Mesenchymal stem cell (in vitro differentiated cells and primary cell): ENCODE measurements at places on chromosomes 2 and 18.

DNA sequence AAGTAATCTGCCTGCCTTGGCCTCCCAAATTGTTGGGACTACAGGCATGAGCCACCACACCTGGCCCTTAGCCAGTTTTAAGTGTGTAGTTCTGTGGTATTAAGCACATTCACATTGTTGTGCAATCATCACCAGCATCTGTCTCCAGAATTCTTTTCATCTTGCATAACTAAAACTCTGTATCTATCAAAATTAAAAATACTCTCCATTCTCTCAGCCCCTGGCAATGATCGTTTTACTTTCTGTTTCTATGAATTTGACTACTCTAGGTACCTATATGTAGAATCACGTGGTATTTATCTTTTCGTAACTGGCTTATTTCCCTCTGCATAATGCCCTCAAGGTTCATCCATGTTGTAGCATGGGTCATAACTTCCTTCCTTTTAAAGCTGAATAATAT is 45.5 kb upstream of the CAVIN2 start:
- DNase-seq, result peak; percentile 40

GRCh38 chr2:25374827-25375226 is 33.1 kb upstream of the DNMT3A start:
- no peak for DNase-seq

DNA sequence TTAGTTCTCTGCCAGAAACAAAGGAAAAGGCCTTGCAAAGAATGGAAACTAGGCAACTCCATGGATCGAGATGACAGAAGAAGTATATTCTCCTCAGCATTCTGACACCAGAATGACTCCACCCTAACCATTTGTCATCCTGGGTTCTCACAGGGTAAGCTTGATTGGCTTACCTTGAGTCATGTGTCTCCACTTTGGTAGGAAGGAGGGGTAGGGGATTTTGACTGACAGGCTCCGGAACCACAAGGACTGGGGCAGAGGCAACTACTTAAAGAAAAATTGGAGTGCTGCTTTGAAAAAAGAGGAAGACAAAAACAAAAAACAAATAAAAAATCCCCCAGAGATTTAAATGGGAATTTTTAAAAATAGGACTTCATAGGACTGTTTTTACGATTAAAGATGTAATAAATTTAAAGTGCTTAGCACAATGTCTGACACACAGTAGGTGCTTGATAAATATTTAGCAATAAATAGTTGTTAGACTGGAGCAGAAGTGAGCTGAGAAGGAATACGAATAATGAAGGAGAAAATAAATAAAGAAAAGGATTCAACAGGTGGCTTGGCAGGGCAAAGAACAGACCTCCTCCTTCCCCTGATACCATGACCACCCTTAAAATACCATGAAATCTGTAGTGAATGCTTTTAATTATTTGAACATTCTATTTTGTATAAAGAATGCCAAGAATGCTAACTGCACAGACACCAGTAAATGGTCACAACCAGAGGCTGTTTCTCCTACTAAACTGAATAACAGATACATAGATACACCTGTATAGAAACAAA is 230.2 kb downstream of the CDCA7 start:
- no peak for DNase-seq

DNA sequence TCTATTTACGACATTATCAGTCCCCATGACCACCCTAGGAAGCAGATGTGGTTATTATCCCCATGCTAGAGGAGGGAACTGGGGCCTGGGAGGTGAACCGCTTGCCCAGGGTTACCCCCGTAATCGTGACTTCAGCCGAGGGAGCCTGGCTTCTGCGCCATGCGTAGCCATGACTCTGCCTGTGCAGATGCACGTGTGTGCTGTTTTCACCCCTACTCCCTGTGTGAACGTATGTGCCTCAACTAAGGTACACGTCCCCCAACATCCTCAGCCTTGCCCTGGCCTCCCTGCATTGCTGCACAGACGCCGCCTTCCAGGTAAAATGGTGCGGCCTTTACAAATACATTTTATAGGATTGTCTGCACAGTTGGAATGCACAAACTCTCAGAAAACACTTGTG is 40.2 kb downstream of the LPIN1 start:
- no peak for DNase-seq

DNA sequence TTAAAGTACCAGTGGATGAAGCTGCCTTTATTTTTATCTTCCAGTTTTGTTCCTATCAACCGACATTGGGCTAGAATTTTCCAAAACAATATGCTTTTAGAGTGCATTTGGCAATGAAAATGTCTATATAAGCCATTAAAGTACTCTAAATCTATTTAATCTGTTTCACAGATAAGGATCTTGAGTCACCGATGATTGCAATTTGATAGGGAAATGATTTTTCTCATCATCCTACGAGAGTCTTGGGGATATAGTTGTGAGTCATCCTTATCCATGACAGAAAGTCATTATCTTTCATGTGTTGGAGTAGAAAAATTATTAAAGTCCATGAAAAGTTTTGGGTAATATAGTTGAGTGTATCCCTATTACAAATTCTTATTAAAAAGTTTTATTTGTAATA is 26.1 kb downstream of the SLC39A10 start:
- peak; percentile 21 for DNase-seq
